ENCODE measurements at places on chromosomes 7 and 10.

GRCh38 chr10:122786269-122786668, 59.4 kb downstream of the CUZD1 start:
- no peak for DNase-seq

DNA sequence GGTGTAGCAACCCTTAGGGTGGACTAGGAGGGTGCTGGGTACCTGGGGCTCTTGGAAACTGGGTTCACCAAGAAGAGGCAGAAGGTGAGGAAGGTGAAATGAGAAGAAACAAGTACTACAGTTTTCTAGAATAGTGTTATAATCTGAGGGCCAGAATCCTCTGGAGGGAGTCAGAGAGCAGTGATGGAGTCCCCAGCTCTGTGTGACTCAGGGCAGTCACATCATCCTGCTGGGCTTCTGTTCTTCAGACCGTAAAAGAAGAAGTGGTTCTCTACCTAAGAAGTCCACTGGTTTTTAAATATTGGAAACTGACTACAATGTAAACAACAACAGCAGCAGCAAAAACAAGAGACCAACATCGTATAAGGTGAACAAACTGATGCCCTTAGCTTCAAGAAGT, 197.3 kb downstream of the PRPF18 start:
- DNase-seq, result no peak

- DNase-seq, result no peak
Measured at GRCh38 chr7:140624392-140625191, 16.0 kb downstream of the DENND2A start.

- DNase-seq, result no peak
Measured at GRCh38 chr10:48634198-48634983, 29.5 kb upstream of the ARHGAP22 start.

GRCh38 chr7:98221611-98222532, 10.6 kb downstream of the BHLHA15 start:
- no peak for DNase-seq

- no peak for DNase-seq
Measured at GRCh38 chr10:29135337-29135736, 153.5 kb upstream of the LYZL1 start.

- DNase-seq, result no peak
Measured at GRCh38 chr7:91683823-91684222, 196.7 kb downstream of the MTERF1 start.

DNA sequence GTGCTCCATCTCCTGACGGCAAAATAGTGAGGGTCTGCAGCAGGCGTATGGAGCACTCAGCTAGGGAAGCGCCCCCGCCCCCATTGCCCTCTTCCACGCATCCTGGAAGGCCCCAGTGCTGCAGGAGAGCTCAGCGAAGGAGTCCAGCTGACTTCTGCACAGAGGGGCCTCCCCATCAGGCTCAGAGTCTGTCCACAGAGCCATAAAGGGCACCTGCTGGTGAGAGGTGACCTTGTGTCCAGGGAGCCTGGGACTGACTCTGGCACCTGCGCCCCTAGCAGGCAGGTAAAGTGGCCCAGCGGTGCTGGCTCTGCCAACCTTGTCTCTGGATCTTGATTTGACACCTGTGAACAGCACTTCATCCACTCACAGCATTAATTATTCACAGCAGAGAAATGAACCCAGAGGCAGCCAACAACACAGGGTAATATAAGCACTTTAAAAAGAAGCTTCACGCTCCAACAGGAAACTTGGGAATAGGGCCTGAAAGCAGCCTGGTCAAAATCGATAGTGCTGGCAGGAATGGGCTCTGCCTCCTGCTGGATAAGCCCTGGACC, 59.6 kb downstream of the VOPP1 start:
- no peak for DNase-seq

DNA sequence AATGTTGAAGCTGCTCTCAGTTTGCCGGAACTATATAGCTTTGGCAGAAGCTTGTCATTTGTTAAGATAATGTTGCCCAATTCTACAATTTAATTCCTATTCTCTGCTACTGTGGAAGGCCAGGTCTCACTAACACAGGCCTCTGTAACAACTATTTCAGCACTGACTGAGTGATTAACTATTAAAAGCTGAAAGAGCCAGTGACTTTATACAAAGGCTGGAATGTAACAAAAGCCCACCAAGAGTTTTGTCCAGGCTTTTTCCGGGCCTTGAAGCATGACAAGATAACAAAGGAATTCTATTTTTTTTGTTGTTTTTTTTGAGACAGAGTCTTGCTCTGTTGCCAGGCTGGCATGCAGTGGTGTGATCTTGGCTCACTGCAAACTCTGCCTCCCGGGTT, 795.6 kb downstream of the PHTF2 start:
- no peak for DNase-seq

DNA sequence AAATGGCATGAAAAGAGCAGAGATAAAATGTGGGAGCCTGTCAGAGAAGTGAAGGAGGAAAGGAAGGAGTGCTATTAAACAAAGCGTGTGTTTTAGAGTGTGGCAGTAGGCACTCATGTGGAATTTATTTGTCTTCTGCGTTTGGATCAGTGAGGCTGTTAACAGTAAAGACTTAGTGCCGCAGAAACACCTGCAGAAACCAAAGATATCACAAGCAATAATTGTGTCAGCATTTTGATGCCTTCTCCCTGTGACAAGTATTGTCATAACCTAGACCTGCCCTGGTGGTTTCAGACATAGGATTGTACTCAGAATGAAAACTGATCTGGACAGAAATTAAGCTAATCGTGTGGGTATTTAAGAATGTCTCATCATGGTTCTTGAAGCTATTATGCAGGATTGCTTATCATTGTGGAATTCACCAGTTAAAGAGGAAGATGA, 191.0 kb downstream of the CAMK1D start:
- no peak for DNase-seq

GRCh38 chr10:49594594-49594993, 15.5 kb upstream of the SLC18A3 start:
- DNase-seq, result no peak

DNA sequence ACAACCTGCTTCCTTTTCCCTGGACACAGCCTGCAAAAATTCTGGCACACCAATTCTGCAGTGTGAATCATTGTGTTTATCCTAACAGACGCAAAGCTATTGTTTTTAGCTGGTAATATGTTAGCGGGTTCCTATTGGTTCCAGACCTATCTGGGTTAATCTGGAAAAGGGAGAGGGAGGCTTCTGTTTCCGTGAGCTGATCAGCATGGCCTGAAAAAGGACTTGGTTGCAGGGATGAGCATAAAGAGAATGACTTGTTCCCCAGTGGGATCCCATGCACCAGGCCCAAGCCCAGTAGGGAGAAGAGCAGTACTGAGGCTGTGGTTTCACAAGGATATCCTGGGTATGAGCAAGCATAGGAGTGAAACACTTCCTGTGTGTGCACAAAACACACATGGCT, 78.4 kb downstream of the PDE1C start:
- no peak for DNase-seq

GRCh38 chr10:79066411-79067240, 2.1 kb upstream of the ZMIZ1 start:
- DNase-seq, result no peak

GRCh38 chr10:89167915-89168314, 39.2 kb downstream of the CH25H start:
- DNase-seq, result no peak

DNA sequence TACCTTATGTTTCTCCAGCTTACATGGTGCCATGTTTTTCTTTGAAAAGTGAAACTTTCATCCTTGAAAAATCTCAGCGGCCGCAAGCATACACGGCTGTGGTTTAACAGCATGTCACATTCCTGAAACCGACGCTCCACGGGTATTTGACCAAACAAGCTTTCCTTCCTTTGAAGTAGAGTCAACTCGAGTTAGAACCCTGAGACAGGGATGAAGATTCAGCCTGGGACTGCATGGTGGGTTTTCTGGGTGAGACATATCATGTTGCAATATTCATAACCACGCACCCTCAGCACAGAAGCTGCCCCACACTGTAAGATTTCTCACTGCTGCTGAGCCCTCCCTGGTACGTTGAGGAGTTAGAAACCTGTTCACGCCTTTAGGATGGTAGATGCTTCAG, 8.1 kb downstream of the CYP26A1 start:
- DNase-seq, result no peak

DNA sequence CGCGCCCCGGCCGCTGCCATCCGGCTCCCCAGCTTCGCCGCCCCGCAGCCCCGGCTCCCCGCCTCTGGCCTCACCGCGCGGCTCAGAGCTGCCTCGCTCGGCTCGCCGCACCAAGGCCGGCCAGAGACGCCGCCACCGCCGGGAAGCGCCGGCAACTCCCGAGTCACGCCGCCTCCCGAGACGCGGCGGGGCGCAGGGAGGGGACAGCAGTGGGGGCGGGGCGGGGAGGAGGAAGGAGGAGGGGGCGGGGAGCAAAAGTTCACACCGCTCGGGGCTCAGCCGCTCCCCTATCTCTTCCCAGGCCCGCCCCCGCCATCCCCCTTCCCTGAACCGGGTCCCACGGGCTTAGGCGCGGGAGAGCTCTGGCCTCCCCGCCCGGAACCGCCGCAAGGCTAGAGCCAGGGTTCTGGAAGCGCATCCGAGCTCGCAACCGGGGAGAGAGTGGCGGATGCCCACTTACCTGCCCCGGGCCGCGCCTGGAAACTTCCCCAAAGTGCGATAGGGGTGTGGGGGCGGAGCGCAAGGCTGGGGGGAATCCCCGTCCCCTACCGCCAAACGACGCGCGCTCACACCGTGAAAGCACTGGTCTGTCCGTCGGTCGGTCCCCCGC, 1.0 kb downstream of the CHST15 start:
- no peak for DNase-seq

DNA sequence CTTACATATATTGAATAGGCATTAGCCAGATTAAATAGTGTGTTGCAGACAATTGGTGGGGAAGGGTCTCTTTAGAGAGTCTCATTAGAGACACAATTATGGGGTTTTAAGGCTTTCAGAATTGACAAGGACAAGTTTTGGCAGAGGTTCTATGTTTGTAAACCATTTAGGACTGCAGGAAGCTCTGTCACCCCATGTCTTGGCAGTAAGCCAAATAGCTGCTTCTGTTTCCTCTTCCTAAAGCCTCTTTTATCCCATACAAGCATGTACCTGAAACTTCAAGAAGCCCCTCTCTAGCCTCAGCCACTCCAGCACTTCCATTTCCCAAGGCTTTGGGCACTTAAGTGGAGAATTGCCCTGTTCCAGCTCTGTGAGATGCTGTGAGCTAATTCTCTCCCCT, 21.8 kb upstream of the LRRC4 start:
- DNase-seq, result no peak

DNA sequence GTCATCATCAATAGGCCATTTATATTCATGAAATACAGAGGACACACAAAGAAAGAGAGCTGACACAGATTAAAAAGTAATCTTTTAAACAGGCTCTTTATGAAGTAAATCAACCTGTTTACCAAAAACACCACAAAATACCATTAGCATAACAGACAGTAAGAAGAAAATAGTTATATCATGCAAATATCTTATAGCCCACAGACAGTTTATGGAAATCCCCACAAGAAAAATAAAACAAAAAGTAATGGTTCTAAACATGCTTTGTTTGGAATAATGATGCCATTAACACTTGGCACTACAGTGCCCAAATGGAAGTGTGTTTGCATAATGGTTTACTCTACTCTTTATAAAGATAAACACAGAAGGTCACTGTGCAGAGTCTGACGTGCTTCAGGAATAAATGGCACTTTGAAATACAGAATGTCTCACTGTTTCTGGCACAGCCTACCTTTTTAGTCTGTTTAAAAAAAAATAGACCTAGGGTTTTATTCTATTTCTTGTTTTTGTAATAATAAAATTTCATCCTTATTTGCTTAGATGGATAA, 30.1 kb downstream of the SEMA3D start:
- DNase-seq, result no peak

- no peak for DNase-seq
Measured at GRCh38 chr7:139455789-139456188, 27.7 kb downstream of the KLRG2 start.

DNA sequence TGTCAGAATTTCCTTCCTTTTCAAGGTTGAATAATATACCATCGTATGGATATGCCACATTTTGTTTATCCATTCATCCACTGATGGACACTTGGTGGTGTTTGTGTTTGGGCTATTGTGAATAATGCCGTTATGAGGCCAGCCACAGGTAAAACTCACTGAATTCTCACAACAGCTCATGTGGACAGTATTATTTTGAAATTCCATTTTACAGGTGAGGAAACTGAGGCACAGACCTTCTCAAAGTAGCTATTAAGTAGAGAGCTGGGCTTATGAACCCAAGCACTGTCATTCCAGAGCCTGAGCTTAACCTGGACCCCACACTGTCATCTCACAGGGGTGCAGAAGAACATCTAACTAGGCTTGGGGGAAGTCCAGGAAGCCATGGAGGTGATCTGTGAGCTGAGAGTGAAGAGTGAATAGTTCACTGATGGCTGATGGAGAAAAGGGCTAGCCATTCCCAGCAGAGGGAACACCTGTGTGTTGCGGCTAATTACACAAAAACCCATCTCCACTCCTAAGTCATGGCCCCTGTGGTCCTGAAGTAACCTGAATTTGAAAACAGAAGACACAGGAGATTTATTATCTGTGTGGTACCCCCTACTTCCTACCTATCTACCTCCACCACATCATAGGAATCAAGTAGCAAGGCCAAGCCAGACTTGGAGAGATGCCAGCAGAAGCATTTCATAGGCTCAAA, 8.7 kb downstream of the INMT start:
- no peak for DNase-seq

- peak; percentile 13 for DNase-seq
Measured at GRCh38 chr10:122267849-122268737, 3.0 kb upstream of the BTBD16 start.

DNA sequence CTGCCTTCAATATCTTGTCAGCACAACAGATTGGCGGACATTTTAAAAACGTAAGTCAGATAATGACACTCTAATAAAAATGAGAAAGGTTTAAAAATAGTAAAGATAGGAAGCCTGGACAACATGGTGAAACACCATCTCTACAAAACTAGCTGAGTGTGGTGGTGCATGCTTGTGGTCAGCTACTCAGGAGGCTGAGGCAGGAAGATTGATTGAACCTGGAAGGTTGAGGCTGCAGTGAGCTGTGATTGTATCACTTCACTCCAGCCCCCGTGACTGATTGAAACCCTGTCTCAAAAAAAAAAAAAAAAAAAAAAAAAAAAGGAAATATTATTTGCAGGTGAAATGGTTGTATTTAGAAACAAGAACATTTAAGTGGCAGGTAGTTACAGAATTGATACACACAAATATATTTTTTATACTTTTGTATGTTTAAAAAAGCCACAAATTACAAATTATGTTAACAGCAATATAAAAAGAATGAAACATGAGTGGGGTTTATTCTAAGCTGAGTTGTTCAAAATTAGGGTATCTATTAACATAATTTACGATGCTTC, 141.9 kb downstream of the ADK start:
- DNase-seq, result no peak

GRCh38 chr7:25881317-25882037, 270.5 kb upstream of the NFE2L3 start:
- no peak for DNase-seq

GRCh38 chr10:28541717-28542365, 8.9 kb downstream of the WAC start:
- DNase-seq, result no peak

GRCh38 chr10:78907551-78908211, 161.1 kb upstream of the ZMIZ1 start:
- DNase-seq, result no peak

DNA sequence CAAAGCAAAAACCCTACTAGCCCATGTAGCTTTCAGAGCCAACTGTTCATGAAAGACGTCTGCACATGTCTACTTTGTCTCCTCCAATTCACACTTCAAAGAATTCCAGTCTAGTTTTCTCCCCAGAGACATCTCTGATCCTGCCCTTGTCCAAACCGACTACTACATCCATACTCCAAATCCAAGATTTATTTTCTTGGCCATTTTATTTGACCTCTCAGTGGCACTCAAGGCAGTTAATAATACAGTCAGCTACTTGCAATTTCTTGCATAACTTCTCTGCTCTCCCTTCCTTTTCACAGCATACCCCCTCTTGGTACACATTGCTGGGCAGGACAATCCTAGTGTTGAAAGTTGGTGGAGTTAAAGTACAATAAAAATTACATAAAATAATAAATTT, 170.9 kb upstream of the INHBA start:
- no peak for DNase-seq

Data from stimulated activated CD4-positive, alpha-beta T cell treated with anti-CD3 and anti-CD28 coated beads, TNF-alpha, amount 100 ng/mL, for 4 hours (primary cell).